ENCODE measurements at places on chromosomes 2 and 18.

- DNase-seq, result no peak
Measured at GRCh38 chr2:18671363-18671762, 82.0 kb upstream of the NT5C1B start.

GRCh38 chr2:31267437-31268120, 33.6 kb downstream of the EHD3 start:
- DNase-seq, result no peak

DNA sequence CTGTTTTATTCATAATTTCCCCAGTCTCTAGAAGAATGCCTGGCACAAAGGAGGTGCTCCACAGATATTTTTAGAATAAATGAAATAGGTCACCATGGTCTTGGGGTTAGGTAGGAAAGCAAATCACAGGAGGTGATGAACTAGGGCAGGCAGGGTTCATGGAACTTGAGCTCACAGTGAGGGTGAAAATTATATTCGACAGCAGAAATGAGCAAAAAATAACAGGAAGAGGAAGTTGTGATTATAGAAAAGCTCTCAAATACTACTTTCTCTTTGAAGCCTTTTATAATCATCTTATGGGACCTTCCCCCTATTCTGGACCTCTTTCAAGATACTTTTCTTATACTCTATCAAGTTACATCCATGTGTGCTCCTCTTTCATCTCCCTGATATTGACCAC, 4.5 kb upstream of the CREB1 start:
- DNase-seq, result peak; percentile 45

DNA sequence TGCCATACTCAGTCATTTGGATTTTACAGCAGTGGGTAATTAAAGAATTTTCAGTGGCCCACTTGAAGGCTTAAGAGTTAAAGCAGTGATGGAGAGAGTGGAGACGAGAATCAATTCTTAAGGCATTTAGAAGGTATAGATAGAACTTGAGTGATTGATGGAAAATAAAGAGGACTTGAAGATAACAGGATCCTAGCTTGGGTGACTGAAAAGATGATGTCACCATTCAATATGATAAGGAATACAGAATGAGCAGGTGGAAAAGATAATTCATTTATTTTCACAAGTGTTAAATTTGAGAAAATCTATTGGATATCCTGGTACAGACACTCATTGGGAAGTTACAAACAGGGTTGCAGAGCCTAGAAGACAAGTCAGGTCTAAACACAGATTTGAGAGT, 35.2 kb downstream of the XRCC5 start:
- no peak for DNase-seq

DNA sequence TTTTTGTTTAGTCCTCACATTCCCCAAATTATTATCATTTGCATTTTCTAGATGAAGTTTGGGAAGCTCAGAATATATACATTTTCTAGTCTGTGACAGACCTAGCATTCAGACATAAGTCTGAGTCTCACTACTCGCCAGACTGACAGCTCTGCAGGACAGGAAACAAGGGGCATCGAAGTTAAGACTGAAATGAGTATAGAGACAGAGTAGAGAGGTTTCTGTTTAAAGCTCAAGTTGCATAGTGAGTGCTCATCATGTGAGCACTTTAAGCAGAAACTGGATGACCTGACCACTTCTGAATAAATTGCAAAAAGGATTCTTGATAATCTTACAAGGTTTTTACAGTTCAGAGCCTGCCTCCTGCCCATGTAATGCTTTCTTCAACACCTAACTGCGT, 1.1 kb downstream of the HADHB start:
- DNase-seq, result peak; percentile 13

- DNase-seq, result no peak
Measured at GRCh38 chr2:46082531-46083485, 214.4 kb upstream of the EPAS1 start.

GRCh38 chr2:214750529-214750928, 59.0 kb downstream of the BARD1 start:
- no peak for DNase-seq

- DNase-seq, result no peak
Measured at GRCh38 chr2:24617424-24617823, 126.4 kb downstream of the NCOA1 start.

- DNase-seq, result peak; percentile 86
Measured at GRCh38 chr2:218876562-218877219, 4.0 kb upstream of the WNT10A start.

All from CD4-positive, alpha-beta T cell treated with Interleukin-10 for 1 hour (primary cell).